Adrenal gland (tissue), 19 donors: ENCODE measurements at places on chromosomes 3 and 15.

DNA sequence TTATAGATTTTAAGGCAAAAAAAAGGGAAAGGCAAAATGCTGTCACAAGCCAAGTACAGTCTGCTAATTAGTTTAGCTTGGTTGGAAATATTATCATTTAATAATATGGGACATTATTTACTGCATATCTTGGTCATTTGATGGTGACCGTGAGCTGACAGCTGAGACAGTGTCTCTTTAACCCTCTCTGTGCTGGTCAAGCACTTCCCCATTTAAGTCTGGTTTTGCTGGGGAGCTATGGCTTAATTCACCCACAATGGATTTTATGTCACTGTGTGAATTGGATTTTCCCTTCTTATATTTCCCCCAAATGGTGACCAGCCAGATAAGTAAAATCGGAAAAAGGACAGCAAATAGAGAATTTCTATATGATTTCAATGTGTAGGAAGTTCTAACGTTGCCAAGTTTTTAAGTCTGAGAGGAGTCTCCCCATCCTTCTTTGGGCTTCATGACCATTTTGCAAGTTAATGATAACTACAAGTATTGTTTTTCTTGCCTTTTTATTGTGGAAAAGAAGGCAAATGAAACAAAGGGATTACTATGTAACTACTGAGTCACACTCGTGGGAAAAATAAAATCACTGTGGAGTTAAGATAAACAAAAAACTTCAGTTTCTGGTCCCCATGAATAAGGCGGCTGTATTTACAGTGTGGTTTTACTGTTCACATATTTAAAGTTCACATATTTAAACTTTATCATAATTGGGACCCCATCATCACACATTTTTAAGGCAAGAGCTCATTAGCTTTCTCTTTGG is 373.5 kb downstream of the NR2F2 start:
- DNase-seq = no peak

- DNase-seq = peak; percentile 52
Observed at GRCh38 chr3:64489361-64490044, 198.3 kb downstream of the ADAMTS9 start.

GRCh38 chr3:56724676-56725075 is 41.6 kb upstream of the TASOR start:
- DNase-seq = no peak

GRCh38 chr15:100247228-100248225 is 94.2 kb downstream of the ADAMTS17 start:
- DNase-seq = no peak

DNA sequence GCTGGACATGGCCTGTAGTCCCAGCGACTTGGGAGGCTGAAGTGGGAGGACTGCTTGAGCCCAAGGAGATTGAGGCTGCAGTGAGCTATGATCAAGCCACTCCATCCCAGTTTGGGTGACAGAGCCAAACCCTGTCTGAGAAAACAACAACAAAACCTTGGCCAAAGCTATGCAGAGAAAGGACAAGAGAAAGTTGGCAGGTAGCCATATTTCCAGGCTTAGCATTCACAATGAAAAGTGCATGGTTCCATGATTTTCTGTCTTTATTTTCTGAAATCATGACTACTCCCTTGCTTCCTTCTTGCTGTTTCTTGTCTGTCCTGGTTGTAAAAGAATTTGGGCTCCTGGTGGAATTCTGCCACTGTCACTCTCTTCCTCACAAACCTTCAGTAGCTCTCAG is 284.6 kb upstream of the C2CD4B start:
- DNase-seq = no peak

- no peak for DNase-seq
Observed at GRCh38 chr3:56998076-56998529, 62.4 kb upstream of the SPATA12 start.
